ENCODE measurements at places on chromosomes 16 and 17.

GRCh38 chr16:88608076-88608475 lies 30.3 kb upstream of the IL17C start:
- no peak for DNase-seq

DNA sequence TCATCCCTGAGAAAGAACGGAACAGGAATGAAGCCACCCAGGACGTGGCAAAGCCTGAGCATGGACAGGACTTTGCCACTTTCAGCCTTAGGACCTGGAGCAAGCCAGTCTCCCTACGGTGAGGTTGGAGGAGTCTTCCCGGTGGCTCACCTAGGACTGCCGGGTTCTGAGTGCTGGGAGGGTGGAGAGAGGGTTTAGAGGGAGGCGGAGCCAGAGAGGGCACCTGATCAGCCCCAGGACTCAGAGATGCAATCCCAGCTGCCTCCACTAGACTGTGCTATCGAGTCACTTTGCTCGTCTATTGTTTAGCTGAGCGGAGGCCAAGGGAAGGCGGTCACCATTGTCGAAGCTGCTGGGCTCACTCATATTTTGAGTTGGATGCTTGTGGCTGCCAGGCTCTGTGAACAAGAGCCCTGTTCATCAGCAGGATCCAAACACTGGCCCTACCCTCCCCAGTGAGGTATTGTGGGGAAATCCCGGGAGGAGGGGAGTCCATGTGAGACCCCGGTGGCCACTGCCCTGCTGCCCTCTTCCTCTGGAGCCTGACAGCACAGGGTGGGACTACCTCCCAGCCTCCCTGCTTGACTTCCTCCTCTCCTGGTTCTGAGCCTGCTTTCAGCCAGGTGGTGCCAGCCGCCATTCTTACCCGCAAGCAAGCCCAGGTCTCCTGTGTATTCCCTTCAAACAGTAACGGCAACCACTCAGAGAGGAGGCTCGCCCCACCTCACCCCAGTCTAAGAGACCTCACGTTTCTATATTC lies 7.0 kb downstream of the KRT14 start:
- peak; percentile 70 for DNase-seq

DNA sequence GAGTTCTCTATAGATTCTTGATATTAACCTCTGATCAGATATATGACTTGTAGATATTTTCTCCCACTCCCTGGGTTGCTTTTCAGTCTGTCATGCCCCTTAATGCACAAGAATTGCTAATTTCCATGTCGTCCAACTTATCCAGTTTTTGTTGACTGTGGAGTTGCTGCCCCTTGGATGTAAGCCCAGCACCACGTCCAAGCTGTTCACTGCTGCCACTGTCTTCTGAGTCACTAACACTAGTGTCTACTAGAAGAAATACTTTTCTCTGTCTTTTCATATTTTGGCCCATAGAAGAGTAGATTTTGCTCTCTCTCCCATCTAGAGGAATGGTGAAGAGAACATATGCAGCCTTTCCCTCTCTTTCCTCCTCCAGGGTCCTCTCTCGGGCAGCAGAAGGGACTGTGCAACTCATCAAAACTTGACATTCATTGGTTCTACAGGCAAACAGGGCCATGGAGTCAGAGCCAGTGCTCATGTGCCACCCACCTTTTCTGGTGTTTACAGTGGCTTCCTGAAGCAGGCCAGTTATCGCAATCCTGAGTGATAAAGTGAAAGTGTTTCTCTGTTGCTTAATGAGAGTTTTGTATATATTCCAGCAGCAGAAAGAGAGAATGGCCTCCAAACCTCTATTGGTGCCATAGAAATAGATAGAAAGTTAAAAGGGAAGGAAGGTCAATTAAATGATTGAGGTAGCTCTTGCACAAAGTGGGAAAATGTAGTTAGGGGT lies 22.6 kb upstream of the PMP22 start:
- DNase-seq: no peak

GRCh38 chr17:77318021-77318420 lies 177.3 kb downstream of the SEC14L1 start:
- no peak for DNase-seq

DNA sequence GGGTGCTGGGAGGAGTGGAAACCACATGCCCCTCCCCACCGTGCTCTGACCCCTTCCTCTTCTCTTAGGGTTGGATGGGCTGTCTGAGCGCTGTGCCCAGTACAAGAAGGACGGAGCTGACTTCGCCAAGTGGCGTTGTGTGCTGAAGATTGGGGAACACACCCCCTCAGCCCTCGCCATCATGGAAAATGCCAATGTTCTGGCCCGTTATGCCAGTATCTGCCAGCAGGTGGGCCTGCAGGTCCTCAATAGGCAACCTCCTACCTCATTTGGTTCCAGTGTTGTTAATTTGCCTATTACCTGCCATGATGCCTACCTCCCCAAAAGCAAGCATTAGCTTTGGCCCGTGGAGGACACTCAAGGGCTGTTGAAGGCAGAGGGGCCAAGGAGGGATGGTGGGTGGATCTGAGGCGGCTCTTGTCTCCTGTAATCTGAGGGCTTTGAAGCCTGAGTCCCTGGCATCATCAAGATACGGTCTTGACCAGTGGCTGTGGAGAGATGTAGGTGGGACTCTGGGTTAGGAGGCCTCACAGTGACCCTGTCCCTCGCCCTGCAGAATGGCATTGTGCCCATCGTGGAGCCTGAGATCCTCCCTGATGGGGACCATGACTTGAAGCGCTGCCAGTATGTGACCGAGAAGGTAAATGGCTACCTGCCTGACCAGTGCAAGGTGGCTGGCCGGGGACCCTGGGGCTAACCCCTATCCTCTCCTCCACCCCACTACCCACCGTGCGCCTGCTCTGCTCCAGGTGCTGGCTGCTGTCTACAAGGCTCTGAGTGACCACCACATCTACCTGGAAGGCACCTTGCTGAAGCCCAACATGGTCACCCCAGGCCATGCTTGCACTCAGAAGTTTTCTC lies 3.4 kb downstream of the ALDOA start:
- DNase-seq: no peak

DNA sequence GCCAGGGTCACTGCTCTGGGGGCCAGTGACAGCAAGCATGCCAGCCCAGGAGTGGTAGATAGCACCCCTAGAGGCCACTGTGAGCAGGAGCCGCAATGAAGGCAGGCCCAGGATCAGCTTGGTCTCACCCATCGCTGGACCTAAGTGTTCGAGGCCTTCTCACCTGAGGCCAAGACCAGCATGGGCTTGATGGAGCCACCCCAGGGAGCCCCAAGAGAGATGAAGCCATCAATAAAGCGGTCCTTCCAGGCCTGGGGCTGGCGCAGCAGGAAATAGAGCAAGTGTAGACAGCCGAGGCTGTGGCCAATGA lies 1.8 kb downstream of the LCAT start:
- DNase-seq: no peak

DNA sequence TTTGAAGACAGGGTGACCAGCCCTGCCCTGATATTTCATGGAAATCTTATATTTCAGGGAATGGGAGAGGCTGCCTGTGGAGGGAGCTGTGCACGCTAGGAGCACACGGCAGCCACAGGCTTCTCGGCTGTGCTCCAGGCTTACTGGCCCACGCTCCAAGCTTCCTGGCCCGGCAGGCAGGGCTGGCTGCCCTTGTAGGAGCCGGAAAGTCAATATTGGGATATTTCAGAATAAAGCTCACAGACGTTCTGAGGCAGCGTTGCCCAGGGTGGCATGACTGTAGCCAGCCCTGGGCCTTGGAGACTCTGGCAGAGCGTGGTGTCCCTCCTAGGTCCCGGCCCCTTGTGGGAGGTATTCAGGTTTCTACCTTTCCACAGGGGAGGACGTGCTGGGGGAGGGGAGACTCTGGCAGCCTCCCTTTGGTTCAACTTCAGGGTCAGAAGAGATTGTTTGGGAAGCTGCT lies 95.6 kb downstream of the NPIPB11 start:
- DNase-seq: no peak

DNA sequence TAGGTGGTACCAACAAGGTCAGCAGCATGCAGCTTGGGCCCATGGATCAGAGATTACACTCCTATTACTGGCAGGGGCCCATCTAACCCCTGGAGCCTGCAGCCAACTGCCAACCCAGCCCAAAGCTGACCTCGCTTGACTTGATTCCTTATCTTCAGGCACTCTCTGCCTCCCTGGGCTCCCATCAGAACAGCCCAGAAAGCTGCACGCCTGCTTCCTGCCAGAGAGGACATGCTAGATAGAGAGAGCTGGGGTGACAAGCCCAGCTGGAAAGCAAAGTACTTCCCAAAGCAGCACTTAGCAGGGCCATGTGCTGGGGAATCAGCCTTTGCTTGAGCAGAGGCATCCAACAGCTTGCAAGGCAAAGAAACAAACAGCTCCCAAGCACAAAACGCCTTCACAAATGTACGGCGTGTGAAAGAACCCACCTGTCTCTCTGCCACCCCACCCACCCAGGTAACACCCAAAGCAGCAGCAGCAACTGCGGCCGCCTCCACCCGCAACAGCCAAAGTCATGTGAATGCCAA lies 74.2 kb upstream of the NLK start:
- DNase-seq: no peak

DNA sequence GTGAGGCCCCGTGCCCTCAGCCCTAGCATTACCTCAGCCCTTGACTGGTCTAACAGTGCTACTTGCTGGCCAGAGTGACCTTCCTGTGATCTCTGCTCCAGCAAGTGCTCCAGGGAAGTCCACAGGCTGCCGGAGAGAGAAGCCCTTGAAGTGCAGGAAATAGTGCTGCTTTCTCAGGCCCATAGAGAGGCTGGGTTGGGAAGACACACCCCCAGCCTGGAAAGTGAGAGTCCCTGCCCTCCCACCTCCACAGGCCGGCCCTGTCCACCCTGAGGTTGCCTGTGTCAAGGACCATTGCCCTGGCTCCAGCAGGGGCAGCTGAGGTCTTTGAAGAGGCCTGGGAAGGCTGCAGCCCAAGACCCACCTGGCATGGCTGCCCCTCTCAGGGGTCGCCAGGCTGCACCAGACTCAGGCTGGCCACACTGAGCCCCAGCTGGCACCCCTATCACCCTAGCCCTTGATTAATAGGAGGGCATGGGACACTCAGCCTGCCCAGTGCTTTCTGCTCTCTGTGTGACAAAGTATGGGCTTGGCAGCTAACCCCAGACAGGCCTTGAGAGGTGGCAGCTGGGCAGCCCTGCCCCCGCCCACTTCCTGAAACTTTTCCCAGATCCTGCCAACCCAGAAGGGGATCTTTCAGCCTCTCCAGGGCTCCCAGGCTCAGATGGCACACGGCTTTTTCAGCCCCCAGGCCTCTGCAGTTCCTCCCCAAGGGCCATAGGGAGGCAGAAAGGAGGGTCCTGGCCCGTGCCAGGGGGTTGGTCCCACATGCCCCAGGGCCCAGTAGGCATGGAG lies 21.7 kb downstream of the ATP6V0D1 start:
- DNase-seq: no peak

DNA sequence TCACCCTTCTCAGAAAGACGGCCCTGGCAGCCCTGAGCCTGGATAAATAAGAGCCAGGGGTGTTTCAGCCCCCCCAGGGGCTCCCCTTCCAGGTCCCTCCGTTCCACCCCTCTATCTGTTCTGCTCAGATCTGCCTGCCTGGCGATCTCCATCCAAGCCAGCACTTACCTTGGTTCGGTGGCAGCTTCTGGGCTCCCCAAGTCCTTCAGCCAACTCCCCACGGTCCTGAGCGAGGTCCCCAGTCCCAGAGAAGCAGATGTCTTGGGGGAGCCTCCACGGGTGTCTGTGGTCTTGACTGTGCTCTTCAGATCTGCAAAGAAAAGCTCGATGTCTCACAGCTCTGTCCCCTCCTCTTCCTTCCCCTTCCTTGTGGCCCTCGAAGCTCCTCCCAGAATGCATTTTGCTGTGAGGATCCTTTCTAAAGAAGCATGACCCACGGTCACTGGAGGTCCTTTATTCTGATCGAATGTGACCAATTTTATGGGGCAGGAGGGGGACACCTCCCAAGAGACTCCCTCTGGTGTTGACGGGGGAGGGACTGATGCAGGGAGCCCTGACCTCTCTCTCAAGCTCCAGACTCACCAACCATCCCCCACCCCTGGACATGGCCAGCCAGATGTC lies at the start of gene PIK3R6:
PIK3R6 (minus strand) TSS at position 314 of the 621 bp plus-strand sequence. CDS start 17,880 bp downstream, outside the sequence.
- DNase-seq: no peak

- no peak for DNase-seq
Observed at GRCh38 chr16:56710181-56710737, 19.7 kb upstream of the NUP93 start.

DNA sequence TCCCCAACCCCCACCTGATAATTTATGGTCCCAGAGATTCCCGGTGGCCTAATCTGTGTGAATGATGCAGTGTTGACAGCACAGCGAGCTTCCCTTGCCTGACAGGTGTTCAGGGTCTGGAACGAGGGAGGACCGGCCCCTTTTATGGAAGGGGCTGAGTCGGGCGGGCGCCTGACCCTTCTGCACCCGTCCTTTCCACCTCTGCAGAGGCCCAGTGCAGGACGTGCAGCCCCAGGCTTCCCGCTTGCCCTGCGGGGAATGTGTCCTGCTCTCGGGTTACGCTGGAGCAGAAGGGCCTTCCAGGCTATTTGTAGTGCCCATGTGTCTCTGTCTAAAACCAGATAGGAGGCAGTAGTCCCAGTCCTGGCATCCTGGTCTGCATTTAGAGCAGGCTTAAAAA lies 16.2 kb downstream of the SMTNL2 start:
- DNase-seq: no peak

- DNase-seq: no peak
Observed at GRCh38 chr17:78132767-78133178, 2.2 kb downstream of the TMC8 start.

DNA sequence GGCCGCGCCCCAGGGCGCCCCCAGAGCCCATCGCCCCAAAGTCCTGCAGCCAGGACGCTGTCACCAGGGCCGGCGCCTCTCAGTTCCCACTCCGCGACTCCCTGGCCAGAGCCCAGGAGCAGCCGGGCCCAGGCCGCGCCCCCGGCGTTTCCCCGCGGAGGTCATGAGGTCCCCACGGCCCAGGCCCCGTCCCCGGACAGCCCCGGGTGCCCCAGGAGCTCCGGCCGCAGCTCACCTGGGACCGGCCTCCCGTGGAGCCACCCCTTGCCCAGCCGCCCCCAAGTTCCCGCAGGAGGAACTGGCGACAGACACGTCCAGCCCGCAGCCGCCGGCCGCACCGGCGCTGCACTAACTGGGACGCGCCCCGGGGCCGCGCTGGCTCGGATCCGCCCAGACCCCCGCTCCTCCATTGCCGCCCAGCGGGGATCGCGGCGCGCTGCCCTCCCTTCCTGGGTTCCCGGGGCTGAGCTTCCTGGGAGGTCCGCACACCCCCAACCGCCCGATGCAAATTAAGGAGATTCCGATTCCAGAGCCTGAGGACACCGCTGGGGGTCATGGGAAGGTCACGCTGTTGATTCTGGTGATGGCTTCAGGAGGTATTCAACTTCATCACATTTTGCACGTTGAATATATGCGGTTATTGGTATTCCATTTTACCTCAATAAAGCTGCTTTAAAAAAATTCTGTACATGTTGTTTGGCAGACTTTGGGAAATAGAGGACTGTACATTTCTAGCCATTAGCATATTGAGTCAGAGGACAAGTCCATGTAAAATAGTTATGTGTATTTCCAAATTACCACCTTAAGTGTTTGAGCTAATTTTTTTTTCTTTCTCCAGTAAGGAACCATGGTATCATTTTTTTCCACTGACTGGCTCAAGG lies 9.9 kb downstream of the AHSP start:
- DNase-seq: no peak

DNA sequence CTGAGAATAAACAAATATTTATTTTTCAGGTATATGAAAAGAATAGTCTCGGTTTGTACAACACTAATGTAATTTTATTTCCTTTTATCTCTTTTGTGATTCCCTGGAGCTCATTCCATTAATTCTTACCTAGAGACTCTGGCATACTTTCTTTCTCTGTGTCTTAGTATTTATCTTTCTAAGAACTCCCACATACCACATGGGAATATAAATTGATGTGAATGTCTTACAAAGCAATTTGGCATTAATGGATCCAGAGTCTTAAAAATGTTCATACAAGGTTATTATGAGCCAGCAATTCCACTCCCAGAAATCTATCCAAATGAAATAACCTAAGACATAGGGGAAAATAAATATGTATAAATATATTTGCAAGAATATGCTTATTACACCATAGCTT lies 202.7 kb downstream of the CDH11 start:
- DNase-seq: no peak

GRCh38 chr16:62644030-62644812 lies 608.0 kb upstream of the CDH8 start:
- no peak for DNase-seq

Data from stimulated activated effector memory CD8-positive, alpha-beta T cell treated with anti-CD3 and anti-CD28 coated beads, Interleukin-12 subunit alpha, Interleukin-12 subunit beta, amount 100 ng/mL, for 72 hours (primary cell).